ENCODE measurements at places on chromosomes 7 and 10. TPM values are rescaled to one million over a fixed set of nuclear protein-coding genes. Genes with fewer than 3 reads are reported as not detected.

DNA sequence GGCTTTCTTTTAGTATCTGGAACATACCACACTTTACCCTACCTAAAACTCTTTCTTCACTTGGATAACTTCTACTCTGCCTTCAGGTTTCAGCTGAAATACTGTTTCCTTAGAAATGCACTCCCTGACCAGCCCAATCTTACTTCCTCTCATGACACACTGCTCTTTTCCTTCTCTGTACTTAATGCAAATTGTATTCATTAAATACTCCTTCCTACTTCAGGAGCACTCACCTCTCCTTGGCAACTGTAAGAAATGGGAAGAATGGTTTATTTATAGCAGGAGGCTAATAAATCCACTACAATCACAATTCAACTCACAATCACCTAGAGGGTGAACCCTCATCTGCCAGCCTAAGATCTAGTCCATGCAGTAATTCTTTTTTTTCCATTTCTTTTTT lies 15.2 kb downstream of the ZCWPW1 start:
- no peaks in the 10 kb centered on the region for H3K27me3 ChIP-seq
- no peak overlapping the region for H3K27ac ChIP-seq
- H3K4me1 ChIP-seq = peaks cover 4% of the 10 kb centered on the region

DNA sequence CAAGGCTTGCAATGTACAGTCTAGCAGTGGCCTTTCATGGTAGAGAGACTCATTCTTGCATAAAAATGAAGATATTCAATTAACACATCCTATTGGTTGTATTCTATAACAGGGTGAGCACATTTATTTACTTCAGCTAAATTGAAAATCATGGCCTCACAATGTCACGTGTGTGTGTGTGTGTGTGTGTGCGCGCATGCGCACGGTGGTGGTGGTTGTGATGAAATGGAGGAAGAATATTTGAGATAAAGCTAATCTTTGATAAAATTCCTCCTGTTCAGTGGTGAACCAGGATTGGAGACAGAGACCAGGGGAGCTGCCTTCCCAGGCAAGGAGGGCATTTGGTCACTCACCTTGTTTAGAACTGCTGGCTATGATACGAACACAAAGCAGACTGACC lies 199.8 kb downstream of the DPP6 start:
- DNase-seq = no peak
- no peaks in the 10 kb centered on the region for H3K36me3 ChIP-seq
- no peaks in the 10 kb centered on the region for H3K4me1 ChIP-seq

DNA sequence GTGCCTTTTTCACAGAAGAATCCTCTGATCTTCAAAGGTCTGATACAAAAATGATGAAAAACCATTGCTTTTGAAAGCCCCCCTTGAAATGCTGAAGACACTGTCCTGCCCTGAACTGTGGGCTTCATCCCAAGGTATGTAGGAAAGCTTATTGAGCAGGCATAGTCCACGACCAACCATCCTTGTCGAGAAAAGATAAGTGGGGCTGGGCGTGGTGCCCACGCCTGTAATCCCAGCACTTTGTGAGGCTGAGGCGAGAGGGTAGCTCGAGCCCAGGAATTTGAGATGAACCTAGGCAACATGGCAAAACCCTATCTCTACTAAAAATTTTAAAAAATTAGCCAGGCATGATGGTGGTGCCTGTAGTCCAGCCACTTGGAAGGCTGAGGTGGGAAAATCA lies 25.6 kb downstream of the TACR2 start:
- no peaks in the 10 kb centered on the region for H3K27me3 ChIP-seq
- H3K4me1 ChIP-seq = peaks cover 23% of the 10 kb centered on the region
- DNase-seq = no peak
- H3K4me3 ChIP-seq = no peak overlapping the region

GRCh38 chr10:132873395-132873794 lies 69.0 kb downstream of the CFAP46 start:
- peak; percentile 38 for DNase-seq
- H3K36me3 ChIP-seq = no peaks in the 10 kb centered on the region
- H3K27ac ChIP-seq = no peak overlapping the region
- H3K4me1 ChIP-seq = no peaks in the 10 kb centered on the region
- peaks cover 38% of the 10 kb centered on the region for H3K27me3 ChIP-seq

DNA sequence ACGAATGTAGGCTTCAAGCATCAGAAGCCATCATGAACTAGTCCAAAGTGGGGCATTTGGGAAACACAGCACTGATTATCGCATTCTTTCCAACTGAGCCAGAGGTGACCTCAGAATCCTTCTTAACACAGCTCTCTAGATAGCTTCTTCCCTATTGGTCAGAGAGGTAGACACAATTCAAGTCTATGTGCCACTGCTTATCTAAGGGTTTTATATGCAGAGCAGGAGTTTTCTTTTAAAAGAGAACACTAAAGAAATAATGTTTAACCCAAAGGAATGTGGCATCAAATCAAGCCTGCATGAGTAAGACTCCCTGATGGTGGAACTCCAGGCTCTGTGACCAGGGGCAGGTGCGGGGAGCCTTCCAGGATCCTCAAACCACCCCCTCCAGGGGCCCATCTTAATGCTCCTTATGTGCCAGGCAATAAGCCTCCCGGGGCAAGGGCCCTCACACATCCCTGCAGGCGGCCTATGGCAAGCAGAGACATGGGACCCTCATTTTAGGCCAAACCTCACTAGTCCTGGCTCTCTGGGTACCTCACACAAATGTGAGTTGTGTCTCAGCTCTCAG lies 13.8 kb downstream of the HSPA12A start:
- peaks cover 6% of the 10 kb centered on the region for H3K27me3 ChIP-seq
- H3K4me1 ChIP-seq = no peaks in the 10 kb centered on the region
- no peaks in the 10 kb centered on the region for H3K36me3 ChIP-seq

GRCh38 chr7:143882020-143882603 lies 19.9 kb downstream of the TCAF1 start:
- no peaks in the 10 kb centered on the region for H3K36me3 ChIP-seq
- peak overlapping the region; percentile 66 for H3K27ac ChIP-seq
- H3K4me3 ChIP-seq = peak overlapping the region; percentile 56

- no peak for DNase-seq
- no peak overlapping the region for H3K27ac ChIP-seq
Observed at GRCh38 chr7:70812511-70812910, 319.4 kb upstream of the GALNT17 start.

DNA sequence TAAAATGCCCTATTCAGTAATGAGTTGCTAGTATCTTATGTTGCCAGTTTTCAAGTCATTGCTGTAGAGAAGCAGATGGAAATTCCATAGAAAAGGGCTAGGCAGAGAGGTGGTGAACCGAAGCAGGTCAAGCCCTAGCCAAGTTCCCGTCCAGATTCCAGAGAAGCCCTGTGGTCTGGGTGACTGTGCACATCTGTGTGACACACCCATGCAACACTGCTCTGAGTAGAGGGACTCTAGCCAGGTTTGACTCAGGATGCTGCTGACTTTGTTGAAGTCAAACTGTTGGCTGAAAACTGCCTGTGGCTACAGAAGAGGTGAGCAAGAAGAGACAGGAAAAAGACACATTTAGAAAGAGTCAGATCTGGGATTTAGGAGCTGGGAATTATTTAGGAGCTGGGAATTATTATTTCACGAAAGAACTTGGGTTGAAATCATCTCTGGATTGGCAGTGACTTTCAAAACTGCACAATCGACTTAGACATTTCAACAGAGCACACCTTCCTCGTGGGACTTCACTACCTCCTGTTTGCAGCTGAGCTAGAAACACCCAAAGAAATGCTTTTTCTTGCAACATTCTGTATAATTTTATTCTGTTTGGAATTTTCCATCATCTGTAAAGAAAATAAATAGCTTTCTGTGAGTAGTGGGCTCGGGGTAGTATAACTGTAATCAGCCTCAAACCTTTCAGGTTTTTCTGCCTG lies 149.1 kb upstream of the PRKCQ start:
- no peak for DNase-seq
- H3K27ac ChIP-seq = no peak overlapping the region
- H3K4me1 ChIP-seq = no peaks in the 10 kb centered on the region
- no peaks in the 10 kb centered on the region for H3K36me3 ChIP-seq
- no peaks in the 10 kb centered on the region for H3K27me3 ChIP-seq
- H3K4me3 ChIP-seq = no peak overlapping the region

AMPH gene
- 10.3 TPM for total RNA-seq

- no peak overlapping the region for H3K27ac ChIP-seq
- H3K27me3 ChIP-seq = peaks cover 69% of the 10 kb centered on the region
- no peaks in the 10 kb centered on the region for H3K36me3 ChIP-seq
- peaks cover 10% of the 10 kb centered on the region for H3K4me1 ChIP-seq
Observed at GRCh38 chr10:86684331-86685097, 16.2 kb downstream of the LDB3 start.

DNA sequence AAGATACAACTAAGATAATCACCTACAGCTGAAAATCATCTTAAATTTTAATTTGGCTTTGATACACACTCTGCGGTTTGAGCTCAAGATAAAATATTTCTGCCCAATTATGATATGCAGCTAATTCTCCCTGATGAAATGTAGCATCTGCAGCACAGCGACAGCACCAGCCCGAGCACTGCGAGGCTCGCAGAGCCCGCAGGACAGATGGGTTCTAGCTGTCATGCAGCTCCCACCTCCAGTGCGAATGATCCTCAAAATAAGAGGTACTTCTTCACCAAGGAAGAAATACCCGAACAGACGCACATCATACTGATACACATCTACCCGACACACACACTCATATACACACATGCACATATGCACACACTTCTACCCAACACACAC lies 457.6 kb downstream of the PTPRN2 start:
- H3K27me3 ChIP-seq = no peaks in the 10 kb centered on the region
- DNase-seq = no peak
- H3K27ac ChIP-seq = no peak overlapping the region
- H3K36me3 ChIP-seq = no peaks in the 10 kb centered on the region

DNA sequence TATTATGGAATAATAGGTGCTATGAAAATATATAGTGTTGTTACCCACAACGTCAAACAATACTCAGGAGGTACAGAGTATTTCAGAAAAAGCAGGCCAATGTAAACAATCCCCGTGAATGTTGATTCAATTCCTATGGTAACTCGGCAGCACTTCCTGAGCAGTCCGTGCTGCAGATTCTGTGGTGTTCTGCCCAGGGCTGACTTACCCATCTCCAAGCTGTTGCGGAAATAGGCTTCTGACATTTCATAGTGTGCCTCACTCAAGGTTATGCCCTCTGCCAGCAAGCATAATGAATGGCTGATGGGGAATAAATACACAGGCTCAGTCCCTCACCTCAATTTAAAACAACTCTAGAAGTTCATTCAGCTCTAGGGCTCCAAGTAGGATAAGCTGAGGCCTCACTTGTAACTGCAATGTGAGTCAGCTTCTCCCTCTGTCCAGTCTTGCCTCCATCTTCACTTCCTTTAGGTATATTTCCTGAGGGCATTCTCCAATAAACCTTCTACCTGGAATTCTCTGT lies 177.6 kb downstream of the GNAI1 start:
- no peaks in the 10 kb centered on the region for H3K4me1 ChIP-seq
- H3K27ac ChIP-seq = no peak overlapping the region

DNA sequence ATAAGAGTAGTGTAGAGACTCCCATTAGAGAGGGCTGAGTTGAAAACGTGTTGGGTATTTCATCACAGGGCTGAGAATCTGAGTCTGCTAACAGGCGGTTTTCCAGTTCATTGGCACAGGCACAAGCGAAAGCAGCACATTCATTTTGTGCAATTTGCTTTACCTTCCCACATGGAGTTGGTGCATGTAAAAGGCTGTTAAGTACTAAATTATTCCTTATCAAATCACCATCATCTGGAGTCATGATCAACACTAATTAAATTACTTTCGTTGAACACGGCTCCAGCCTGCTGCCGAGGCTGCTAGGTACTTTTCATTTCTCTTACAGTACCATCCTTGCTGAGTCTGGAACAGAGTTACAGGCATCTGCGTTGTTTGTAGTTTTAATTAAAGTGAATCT lies 43.8 kb downstream of the ETV1 start:
- no peak for DNase-seq
- H3K27me3 ChIP-seq = no peaks in the 10 kb centered on the region
- no peak overlapping the region for H3K27ac ChIP-seq
- H3K4me3 ChIP-seq = no peak overlapping the region
- no peaks in the 10 kb centered on the region for H3K4me1 ChIP-seq

GNAT3 gene
- not detected for total RNA-seq

RNF32 gene
- 1.7 TPM for total RNA-seq

- no peak overlapping the region for H3K4me3 ChIP-seq
- H3K4me1 ChIP-seq = no peaks in the 10 kb centered on the region
- no peaks in the 10 kb centered on the region for H3K36me3 ChIP-seq
- no peaks in the 10 kb centered on the region for H3K27me3 ChIP-seq
- no peak for DNase-seq
- no peak overlapping the region for H3K27ac ChIP-seq
Observed at GRCh38 chr10:77351386-77351785, 286.2 kb downstream of the KCNMA1 start.

MRLN gene
- not detected for total RNA-seq

DNA sequence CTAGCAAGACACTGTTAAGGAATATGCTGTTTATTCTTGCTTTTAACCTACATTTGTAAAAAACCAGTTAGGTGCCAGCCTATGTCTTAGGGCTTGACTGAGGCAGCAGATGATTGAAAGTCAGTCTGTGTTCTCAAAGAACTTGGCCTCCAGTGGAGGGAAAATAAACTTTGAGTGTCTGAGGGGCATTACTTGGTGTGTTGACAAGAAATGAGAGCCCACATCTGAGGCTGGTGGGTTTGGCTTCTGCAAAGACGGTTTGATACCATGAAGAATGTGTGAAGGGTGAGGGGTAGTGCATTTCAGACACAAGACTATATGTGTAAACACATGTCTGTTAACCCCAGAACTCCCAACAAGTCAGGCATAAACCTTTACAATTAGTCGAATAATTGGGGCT lies 28.5 kb downstream of the CCSER2 start:
- H3K27me3 ChIP-seq = no peaks in the 10 kb centered on the region
- DNase-seq = no peak
- peaks cover 53% of the 10 kb centered on the region for H3K4me1 ChIP-seq

METTL27 gene
- 1.7 TPM for total RNA-seq

SH2D4B gene
- 0.37 TPM for total RNA-seq

DNA sequence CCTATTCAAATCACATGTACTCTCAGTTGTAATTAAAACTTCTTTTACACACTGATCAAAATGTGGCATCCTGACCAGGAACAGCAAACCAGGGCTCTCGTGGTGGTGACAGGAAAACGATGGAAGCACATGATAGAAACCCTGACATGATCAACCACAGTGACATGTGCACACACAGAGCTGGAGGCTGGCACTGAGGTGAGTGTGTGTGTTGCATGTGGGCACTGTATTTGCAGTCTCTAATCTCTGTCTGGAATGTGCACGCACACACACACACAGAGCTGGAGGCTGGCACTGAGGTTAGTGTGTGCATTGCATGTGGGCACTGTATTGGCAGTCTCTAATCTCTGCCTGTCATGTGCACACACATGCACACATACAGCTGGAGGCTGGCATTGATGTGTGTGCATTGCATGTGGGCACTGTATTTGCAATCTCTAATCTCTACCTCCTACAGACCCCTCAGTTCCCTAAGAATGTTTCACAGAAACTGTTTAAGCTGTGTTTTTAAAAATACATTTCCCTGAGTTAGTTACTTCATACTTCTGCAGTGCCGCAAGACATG lies 406.9 kb downstream of the SFMBT2 start:
- H3K4me1 ChIP-seq = peaks cover 10% of the 10 kb centered on the region
- no peaks in the 10 kb centered on the region for H3K27me3 ChIP-seq
- H3K27ac ChIP-seq = no peak overlapping the region
- H3K36me3 ChIP-seq = no peaks in the 10 kb centered on the region
- no peak overlapping the region for H3K4me3 ChIP-seq

- H3K4me3 ChIP-seq = no peak overlapping the region
- no peaks in the 10 kb centered on the region for H3K27me3 ChIP-seq
- no peaks in the 10 kb centered on the region for H3K4me1 ChIP-seq
- H3K27ac ChIP-seq = no peak overlapping the region
- no peaks in the 10 kb centered on the region for H3K36me3 ChIP-seq
Observed at GRCh38 chr10:108849688-108850087, 1073.6 kb downstream of the XPNPEP1 start.
